ENCODE measurements at places on chromosomes 2 and 18.

DNA sequence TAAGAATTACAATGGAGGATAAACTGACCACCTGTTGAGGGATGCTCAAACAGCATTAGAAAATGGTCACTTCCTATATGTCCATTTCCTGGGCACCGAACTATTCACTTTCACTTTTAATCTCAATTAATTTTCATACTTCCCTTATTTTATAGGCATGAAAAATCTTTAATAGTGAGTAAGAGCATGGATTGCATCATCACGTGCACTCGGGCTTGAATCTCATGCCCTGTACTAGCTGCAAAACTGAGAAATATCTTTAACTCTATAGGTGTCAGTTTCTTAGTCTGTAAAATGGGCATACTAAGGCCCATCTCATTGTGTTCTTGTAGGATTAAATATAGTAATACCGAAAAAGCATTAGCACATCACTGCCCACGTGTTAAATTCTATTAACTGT lies 183.9 kb upstream of the FIGN start:
- DNase-seq, result no peak

DNA sequence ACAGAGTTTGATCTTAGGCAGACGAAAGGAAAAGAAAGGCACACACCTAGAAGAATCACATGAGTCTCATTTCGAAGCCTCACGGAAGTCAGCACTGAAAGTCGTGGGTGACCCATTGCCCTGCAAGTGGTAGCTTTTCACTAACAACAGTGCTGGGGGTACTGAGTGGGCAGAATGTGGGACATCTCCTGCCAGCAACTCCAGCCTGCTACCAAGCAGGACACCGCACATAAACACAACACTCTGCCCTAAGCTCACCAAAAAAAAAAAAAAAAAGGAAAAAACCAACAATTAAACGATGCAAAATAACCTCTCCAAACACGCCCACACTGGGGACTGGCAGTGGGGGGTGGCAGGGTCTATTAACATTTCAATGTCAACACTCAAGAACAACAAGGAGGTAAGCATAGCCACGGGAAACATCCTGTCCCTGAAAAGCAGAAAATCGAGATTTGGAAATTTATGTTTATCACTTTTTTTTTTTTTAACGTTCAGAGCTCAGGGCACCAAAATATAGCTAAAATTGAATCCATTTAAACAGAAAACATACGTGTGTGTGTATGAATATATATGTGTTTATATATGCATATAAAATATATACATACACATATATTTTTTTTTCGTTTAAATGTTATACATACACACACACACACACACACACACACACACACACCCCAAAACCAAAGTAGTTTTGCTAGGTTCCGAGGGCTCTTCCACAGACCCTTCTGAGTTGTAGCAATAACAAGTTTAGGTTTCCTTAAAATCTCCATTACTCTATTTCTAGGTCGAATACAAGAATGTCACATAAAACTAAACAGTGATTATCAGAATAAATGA lies 2.2 kb downstream of the INO80D start:
- DNase-seq, result no peak

DNA sequence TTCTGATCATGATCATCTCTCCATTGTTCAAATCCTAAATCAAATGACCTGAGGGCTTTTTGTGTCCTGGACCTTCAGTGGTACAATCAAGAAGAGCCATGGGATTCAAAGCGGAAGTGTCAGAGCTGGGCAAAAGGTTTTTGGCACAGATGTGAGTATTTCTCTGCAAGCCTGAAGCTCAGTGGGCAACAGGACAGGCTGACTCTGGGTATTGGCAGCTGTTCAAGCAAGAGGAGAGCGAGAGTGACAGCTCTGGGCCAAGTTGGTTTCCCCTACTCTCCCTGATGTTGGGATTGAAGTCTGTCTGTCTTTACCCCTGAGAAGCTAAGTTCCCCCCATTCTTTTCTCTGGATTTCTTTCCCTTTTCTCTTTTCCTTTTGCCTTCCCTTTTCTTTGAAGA lies 33.3 kb downstream of the DSEL start:
- no peak for DNase-seq

GRCh38 chr2:10284108-10284870 lies 18.4 kb upstream of the HPCAL1 start:
- DNase-seq, result no peak

DNA sequence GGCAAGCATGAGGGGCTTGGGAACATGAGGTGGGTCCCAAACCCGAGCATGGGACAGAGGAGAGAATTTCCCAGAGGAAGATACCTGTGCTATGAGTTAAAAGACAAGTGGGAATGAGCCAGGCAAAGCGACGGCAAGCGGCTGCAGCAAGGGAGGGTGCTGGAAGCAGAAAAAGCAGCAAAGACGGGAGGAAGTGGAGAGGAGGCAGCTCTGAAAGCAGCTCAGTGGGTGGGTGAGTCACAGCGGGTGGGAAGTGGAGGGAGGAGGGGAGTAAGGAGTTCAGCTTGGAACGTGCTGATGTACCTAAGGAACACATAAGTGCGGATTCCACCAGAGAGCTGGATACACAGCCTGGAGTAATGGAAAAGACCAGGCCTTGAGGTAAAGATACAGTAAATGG lies 41.4 kb downstream of the THUMPD2 start:
- no peak for DNase-seq

DNA sequence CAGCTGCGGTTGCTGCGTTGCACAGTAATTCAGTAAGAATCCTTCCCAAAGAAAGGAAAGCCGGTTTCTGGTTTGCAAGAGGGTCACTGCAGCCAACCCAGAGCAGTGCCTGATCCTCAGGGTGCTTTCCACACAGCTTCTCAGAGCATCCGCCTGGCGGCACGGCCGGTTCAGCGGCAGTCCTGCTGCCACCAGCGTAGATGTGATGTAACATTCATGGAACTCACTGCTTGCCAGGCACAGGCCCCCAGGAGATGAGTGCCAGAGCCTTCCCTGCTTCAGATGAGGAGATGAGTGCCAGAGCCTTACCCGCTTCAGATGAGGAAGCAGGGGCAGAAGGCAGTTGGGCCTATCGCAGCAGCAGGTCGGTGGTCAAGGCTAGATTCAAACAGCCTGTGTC lies 230.2 kb downstream of the GBX2 start:
- DNase-seq, result no peak

DNA sequence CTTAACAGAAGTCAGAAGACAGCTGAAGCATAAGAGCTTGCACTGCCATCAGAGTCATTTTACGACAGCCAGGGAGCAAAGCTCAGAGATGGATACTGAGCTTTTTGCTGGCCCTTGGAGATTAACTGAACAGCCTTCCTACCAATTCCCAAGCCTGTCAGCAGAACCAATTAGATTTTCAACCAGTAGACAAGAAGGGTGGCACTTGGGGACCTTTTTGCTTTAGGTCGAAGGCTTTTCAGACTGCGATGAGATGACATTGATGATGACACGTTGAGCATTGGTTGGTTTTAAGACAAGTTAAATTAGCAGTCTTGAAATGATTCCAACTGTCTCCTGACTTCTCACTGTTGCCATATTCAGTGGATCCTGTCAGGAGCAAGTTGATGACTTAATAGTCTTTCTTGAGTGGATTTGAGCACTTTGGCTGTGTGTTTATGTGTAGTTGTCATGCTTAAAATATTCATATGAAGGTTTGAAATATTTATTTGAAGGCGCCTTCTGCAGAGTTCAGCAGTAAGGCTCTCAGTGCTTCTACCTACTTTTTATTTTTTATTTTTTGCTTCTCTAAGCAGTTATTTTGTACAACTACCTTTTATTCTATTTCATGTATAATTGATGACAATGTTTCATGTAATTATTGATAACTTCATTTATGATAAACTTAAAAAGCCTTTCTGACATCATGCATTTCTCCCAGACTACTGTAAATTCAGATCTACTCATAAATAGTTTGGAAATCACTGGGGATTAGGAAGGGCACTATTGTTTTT lies 256.7 kb downstream of the CAMKMT start:
- DNase-seq, result no peak

GRCh38 chr18:60596928-60597327 lies 224.4 kb upstream of the MC4R start:
- DNase-seq, result no peak

- DNase-seq, result no peak
Observed at GRCh38 chr2:37323176-37323780, 1.4 kb downstream of the PRKD3 start.

DNA sequence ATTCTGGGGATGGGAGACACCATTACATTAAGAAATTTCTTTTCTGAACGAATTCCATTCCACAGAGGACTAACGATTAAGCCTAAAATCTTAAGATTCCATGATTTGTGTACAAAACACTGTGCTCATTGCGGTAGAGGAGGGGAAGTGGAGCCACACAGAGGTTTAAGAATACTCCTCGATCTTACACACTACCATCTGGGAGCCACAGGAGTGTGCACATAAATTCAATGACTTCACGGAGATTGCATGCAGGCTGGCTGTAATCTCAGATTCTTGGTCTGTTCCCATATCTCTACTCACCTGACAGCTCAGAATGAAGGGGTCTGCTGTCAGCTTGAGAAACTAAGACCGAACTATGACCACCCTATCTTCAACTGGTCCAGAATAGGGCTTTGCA lies 762 bp downstream of the VPS4B start:
- DNase-seq, result no peak

DNA sequence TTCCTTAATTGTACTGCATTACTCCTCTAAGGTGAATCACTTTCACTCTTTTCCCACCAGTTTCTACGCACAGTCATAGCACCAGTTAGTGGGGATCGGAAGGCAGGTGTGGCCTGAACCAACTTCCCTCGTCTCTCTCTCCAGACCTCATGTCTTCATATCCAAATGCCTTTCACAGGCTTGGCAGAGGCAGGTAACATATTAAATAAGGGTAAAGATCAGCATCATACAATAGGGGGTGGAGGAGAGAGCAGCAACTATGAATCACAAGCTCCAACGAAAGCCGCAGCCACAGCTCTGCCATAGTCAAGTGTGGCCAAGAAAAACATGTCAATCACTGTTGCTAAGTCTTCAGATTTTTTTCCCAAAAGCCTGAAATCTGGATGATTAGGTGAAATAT lies 40.3 kb downstream of the AP1S3 start:
- no peak for DNase-seq

DNA sequence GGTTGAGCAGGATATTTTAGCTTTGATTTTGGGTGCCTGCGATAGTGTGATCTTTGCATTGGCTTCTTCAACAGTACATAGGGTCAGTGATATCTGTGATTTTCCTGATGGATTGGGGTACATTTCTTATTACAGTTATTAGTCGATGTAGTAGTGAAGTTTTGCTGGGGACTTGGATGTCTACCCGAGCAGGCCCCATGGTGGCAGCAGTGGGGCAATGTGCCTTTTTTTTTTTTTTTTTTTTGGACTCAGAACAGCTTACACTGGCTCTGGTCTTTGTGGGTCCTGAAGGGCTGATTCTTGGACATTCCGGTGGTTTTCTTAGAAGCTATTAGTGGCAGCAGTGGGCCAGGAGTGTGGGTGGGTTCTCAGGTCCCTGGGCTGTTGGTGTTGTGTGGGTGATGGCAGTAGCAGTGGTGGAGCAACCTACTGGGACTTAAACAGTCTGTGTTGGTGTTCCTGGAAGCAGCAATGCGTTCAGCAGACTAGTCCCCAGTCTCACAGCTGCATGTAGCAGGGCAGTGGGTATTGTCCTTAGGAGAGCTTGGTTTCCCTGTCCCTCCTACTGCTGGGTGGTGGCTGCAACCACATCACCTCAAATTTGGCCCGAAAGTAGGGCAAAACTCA lies 53.7 kb upstream of the SLC4A10 start:
- DNase-seq, result no peak

GRCh38 chr2:149389506-149390167 lies 59.2 kb downstream of the LYPD6 start:
- no peak for DNase-seq

- DNase-seq, result no peak
Observed at GRCh38 chr2:203796248-203797010, 71.1 kb upstream of the CTLA4 start.

DNA sequence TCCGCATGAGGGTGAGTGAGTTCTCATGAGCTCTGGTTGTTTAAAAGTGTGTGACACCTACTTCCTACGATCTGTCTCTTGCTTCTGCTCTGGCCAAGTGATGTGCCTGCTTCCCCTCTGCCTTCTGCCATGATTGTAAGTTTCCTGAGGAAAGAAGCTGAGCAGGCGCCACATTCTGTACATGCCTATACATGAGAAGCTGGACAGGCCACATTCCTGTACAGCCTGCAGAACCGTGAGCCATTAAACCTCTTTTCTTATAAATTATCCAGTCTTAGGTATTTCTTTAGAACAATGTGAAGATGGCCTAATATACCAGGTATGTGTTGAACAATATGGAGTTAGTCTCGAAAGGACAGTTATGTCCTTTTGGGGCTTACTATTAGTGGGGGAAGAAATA lies 281.0 kb downstream of the ALK start:
- DNase-seq, result no peak

GRCh38 chr2:3324404-3325281 lies 53.0 kb downstream of the EIPR1 start:
- DNase-seq, result no peak

DNA sequence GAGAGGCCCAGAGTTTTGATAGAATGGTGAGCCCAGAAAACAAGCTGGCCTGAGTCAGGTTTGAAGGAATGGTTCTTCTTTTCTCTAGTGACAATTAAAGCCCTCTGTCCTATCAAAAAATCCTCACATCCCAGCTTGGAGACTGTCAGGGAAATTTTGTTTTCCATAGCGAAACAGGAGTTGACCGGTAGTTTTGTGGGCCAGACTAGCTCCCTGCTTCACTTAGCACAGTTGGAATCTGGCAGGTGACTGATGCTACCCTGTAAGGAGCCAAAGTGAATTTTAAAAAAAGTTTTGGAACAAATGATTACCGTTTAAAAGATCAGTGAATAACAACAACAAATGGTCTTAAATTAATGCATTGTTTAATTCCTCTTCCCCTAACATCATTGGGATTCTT lies 6.7 kb downstream of the NAB1 start:
- no peak for DNase-seq

- DNase-seq, result no peak
Observed at GRCh38 chr2:184879671-184880070, 281.3 kb downstream of the ZNF804A start.

DNA sequence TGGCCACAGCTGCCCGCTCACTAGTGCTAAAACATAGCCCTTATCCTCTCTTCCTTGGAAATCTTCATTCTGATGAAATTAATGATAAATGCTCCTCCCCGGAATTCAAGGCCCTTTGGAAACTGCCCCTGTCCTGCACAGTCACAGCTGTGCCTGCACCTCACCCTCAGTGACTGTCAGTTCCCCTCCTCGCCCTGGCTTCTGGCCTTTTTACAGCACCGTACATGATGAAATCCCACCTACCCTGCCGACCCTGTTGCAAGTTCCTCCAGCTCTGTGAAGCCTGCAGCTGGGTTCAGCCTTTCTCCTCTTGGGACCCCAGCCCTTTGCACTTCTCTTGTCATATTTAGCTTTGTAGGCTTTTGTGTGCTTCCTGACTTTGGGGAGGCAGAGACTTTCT lies 48.4 kb downstream of the DCDC2C start:
- no peak for DNase-seq
